ENCODE measurements at places on chromosomes 3 and 15. TPM values are rescaled to one million over a fixed set of nuclear protein-coding genes. Genes with fewer than 3 reads are reported as not detected.

Gene EIF1B
- 11.9 TPM for total RNA-seq

Gene KLHL40
- total RNA-seq: not detected

Gene HTR3C
- total RNA-seq: not detected

Gene TASOR
- total RNA-seq: 61.1 TPM

All from dermis microvascular lymphatic vessel endothelial cell (primary cell).